ENCODE measurements at places on chromosomes 3 and 15.

- no peak for DNase-seq
Measured at GRCh38 chr3:119635719-119636118, 24.7 kb downstream of the POPDC2 start.

- DNase-seq = no peak
Measured at GRCh38 chr3:11635680-11636393, 7.9 kb downstream of the VGLL4 start.

- DNase-seq = no peak
Measured at GRCh38 chr15:82047453-82048400, 1.9 kb upstream of the MEX3B start.

GRCh38 chr15:31228980-31229826 is 97.4 kb upstream of the KLF13 start:
- DNase-seq = no peak

GRCh38 chr3:183962807-183963206 is 54.9 kb downstream of the ABCC5 start:
- DNase-seq = no peak

DNA sequence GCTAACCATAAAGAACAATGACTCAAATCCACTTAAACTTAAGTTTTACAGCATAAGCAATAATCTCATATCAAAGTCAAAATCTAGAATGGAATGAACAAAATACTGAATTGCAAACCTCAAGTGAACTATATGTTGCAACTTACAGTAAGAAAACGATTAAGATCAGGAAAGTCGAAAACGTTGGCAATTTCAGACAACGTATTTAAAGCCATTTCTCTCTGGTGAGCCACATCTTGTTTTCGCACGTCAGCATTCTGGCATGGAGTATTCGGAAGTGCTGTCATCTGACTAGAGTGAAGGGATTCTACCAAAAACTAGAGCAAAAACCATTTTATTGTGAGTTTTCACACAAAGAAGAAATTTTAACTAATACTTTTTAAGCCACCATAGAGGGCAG is 28.5 kb downstream of the ATR start:
- peak; percentile 48 for DNase-seq

- no peak for DNase-seq
Measured at GRCh38 chr3:50545781-50546180, 21.8 kb downstream of the C3orf18 start.

DNA sequence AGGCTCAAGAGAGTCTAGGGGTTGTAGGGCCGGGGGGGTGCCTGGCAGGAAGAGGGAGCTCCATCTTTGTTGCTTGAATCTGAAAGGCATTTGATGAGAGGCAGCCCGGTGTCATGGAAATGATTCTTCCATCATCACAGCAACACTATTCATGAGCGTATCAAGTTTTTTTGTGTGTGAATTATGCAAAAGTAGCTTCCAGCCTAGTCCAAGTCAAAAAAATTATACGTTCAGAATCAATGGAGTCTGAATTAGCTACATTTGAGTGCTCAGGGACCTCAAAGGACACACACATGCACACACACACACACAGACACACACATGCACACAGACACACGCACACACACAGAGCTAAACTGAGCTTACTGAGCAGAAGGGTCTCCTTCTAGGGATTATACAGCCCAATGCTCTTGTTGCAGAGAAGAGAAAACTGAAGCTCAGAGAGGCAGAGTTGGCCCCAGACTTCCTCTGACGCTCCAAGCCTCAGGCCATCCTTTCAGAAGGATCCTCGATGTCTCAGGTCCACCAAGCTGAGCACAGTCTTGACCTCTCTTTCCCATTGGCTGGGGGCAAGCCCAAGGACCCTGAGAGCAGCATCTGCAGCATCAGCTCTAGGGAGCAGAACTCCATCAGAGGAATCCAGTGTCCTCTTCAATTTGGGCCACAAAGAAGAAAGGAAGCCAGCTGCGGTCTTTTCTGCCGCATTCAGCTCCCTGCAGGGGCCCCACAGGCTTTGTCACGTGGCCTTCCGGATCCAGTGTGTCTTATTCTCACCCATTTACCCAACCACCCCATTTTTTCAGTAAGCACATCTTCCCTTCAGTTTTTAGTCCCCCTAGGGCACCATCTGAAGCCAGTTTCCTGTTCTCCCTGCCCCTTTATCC is 228.0 kb downstream of the UACA start:
- DNase-seq = peak; percentile 83

DNA sequence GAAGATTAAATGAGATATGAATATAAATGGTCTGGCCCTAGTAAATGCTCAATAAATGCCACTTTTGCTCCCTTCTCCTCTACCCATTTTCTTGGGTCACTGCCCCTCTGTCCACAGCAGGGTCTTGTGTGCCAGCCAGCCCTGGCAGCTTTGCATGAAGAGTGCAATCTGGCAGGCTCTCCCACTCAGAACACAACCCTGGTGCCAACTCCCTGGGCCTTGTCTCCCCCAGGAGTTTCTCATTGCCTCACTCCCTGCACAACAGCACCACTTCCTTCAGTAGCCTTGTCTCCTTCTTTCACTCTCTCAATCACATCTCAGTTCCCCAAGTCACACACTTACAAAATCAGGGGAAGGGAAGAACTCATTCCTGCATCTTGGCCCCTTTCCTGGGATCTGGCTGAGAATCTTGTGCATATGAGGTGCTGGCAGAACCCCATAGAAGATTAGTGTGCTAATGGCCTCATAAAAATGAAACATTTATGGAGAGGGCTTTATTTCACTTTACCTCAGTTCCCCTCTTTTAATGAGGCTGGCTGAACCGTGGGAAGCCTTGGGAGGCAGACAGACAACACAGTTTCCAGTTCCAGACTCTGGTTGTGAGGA is 445.9 kb upstream of the PROK2 start:
- DNase-seq = no peak

DNA sequence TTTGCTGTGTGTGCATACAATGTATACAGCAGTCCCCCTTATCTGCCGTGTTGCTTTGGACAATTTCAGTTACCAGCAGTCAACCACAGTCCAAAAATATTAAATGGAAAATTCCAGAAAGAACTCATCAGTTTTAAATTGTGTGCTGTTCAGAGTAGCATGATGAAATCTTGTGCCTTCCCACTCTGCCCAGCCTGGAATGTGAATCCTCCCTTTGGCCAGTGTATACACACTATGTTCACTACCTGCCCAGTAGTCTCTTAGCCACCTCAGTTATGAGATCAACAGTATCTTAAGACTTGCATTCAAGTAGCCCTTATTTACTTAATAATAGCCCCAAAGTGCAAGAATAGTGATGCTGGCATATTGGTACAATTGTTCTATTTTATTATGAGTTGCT is 133.6 kb upstream of the ABHD17C start:
- DNase-seq = no peak

- DNase-seq = no peak
Measured at GRCh38 chr15:61992518-61992917, 67.7 kb downstream of the VPS13C start.

DNA sequence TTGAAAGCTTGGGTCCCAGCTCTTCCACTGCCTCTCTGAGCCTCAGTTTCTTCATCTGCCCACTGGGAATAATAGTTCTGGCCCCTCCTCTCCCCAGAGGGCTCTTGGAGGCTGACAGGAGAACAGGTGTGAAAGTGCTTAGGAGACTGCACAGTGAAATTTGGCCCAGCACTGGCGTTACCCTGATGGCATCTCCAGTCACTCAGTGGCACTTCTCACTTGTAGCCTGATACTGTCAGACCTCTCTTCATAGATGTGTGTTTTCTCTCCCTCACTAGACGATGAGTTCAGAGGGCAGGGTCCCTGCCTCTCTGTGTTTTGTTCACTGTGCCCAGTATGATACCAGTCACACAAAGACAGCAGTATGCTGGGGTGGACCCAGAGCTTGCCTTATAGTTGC is 22.2 kb upstream of the IGDCC3 start:
- DNase-seq = no peak

- DNase-seq = no peak
Measured at GRCh38 chr15:68399096-68400065, 32.6 kb downstream of the ITGA11 start.

DNA sequence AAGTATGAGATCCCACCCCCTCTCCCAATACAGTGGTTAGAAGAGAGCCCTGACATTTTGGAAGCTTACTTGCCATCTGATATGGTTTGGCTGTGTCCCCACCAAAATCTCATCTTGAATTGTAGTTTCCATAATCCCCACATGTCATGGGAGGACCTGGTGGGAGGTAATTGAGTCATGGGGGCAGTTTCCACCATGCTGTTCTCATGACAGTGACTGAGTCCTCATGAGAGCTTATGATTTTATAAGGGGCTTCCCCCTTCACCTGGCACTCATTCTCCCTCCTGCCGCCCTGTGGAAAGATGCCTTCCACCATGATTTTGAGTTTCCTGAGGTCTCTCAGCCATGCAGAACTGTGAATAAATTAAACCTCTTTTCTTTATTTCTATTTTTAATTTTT is 28.8 kb upstream of the HES1 start:
- no peak for DNase-seq

GRCh38 chr3:100865442-100865841 is 127.8 kb downstream of the ABI3BP start:
- DNase-seq = no peak

- no peak for DNase-seq
Measured at GRCh38 chr15:53512029-53512428, 247.4 kb downstream of the WDR72 start.

- DNase-seq = no peak
Measured at GRCh38 chr3:138914870-138915502, 32.0 kb downstream of the FOXL2 start.

DNA sequence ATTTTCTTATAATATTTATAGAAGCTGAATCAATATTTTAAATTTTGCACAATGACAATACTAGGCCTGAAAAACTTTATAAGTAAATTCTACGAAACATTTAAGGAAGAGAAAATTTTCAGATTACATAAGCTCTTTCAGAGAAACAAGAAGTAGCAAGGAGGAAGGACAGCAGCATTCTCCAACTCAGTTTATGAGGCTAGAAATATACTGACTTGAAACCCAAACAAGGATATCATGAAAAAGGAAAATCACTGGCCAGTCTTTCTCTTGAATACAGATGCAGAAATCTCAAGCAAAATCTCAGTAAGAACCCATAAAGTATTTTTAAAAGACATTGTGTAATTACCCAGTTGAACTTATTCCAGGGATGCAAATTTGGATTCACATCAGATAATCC is 121.3 kb downstream of the STAC start:
- DNase-seq = no peak

DNA sequence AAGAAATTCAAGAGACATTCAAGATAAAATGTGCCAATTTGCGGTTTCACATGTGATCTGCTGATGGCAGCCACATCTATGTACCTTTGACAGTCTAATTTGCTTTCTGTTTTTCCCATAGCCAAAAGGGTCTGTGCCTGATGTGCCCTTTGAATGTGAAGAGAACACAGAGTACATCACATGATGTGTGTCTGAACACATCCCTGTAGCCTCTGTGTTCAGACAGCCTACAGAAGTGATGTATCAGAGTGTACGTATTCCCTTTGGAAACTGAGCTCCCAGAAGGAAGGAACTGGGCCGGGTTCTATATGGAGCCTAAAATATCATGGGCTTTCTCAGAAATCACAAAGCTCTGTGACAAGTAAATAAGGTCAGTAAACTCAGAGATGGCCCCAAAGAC is 52.4 kb downstream of the BOC start:
- no peak for DNase-seq

DNA sequence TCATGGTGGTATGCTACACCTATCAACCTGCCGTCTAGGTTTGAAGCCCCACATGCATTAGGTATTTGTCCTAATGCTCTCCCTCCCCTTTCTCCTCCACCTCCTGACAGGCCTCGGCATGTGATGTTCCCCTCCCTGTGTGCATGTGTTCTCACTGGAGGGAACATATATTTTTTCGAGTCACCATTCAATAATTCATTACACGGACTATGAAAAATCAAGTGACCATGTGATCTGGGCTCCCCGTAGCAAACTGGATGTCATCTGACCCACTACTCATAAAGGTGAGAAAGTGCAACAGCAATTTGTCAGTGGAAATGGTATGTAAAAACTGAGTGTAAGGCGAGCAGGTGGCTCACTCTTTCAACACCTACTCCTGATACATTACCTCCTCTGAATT is 224.3 kb upstream of the RASGRP1 start:
- no peak for DNase-seq

- no peak for DNase-seq
Measured at GRCh38 chr3:119258915-119259314, 18.2 kb upstream of the B4GALT4 start.

DNA sequence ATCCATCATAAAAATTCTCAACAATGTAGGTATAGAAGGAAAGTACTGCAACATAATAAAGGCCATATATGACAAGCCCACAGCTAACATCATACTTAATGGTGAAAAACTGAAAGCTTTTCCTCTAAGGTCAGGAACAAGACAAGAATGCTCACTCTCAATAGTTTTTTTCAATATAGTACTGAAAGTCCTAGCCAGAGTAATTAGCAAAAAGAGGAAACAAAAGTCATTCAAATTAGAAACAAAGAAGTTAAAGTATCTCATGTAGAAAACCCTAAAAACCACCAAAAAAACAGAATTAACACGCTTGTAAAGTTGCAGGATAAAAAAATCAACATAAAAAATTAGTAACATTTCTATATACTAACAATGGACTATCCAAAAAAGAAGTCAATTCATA is 61.8 kb downstream of the MYH15 start:
- DNase-seq = no peak

DNA sequence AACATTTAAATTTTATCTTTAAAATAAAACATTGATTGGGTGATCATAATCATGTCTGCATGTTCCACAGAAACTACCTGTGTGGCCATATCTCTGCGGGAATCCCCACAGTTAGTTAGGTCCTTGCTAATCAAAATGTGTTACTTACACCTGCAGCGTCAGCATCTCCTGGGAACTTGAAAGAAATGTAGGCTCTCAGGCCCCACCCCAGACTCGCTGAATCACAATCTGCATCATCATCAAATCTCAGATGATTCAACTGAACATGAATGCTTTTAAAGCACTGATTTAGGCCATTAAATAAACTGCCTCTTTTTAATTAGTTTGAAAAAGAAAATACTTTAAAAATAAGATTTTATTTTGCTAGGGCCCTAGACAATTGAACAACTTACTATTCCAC is 577.8 kb downstream of the PYDC2 start:
- DNase-seq = no peak
